ENCODE measurements at places on chromosomes 1 and 21. TPM values are rescaled to one million over a fixed set of nuclear protein-coding genes. Genes with fewer than 3 reads are reported as not detected.

CASQ2 gene
- total RNA-seq: not detected

MCOLN2 gene
- total RNA-seq: 4.6 TPM

UBXN10 gene
- not detected for total RNA-seq

GSTM5 gene
- total RNA-seq: 2.0 TPM

HSF2BP gene
- total RNA-seq: 1.2 TPM

L1TD1 gene
- total RNA-seq: not detected

RHOU gene
- 0.87 TPM for total RNA-seq

PARS2 gene
- total RNA-seq: 3.5 TPM

SCYL3 gene
- 8.9 TPM for total RNA-seq

KAZN gene
- 5.3 TPM for total RNA-seq

SPATA45 gene
- total RNA-seq: 0.53 TPM

GFI1 gene
- total RNA-seq: 0.13 TPM

FAM177B gene
- total RNA-seq: not detected

OR2L2 gene
- total RNA-seq: under 0.01 TPM

CFHR3 gene
- not detected for total RNA-seq

IFNAR1 gene
- 24.6 TPM for total RNA-seq

UTS2 gene
- total RNA-seq: not detected

EIF3I gene
- 327 TPM for total RNA-seq

METTL13 gene
- total RNA-seq: 29.9 TPM

DDR2 gene
- total RNA-seq: 178 TPM

CYP2J2 gene
- total RNA-seq: 0.13 TPM

ERICH3 gene
- total RNA-seq: not detected

C4BPA gene
- not detected for total RNA-seq

LCE2B gene
- not detected for total RNA-seq

OPTC gene
- not detected for total RNA-seq

EEIG2 gene
- 21.4 TPM for total RNA-seq

FBXO2 gene
- total RNA-seq: 0.25 TPM

All from aortic smooth muscle cell (primary cell).